Mucosa of descending colon (tissue), 3 donors: ENCODE measurements at places on chromosomes 5 and 9. TPM values are rescaled to one million over a fixed set of nuclear protein-coding genes. Genes with fewer than 3 reads are reported as not detected.

TSTD2 gene
- 18.8 TPM for total RNA-seq

PITX1 gene
- 10.7 TPM for total RNA-seq

ZNF484 gene
- total RNA-seq, result 7.5 TPM

MEF2C gene
- total RNA-seq, result 19.3 TPM

ELL2 gene
- total RNA-seq, result 31.7 TPM

ARL14EPL gene
- total RNA-seq, result not detected

SLC36A3 gene
- not detected for total RNA-seq

GRXCR2 gene
- not detected for total RNA-seq

DIPK1B gene
- total RNA-seq, result 1.0 TPM

IL9 gene
- total RNA-seq, result not detected

REEP5 gene
- 75.7 TPM for total RNA-seq

PRUNE2 gene
- 62.4 TPM for total RNA-seq

NUTM2G gene
- total RNA-seq, result not detected

TAF1L gene
- not detected for total RNA-seq

TBC1D9B gene
- total RNA-seq, result 115 TPM

CCDC171 gene
- 3.6 TPM for total RNA-seq

ZBTB5 gene
- 11.9 TPM for total RNA-seq

IL13 gene
- not detected for total RNA-seq

GDF9 gene
- total RNA-seq, result 0.36 TPM

CCL27 gene
- not detected for total RNA-seq

ENC1 gene
- total RNA-seq, result 18.9 TPM

LCN10 gene
- total RNA-seq, result 0.12 TPM

KCNV2 gene
- not detected for total RNA-seq

MYMK gene
- total RNA-seq, result not detected

C5orf58 gene
- not detected for total RNA-seq

FBP1 gene
- total RNA-seq, result 48.6 TPM

KIAA1191 gene
- 104 TPM for total RNA-seq

PLCXD3 gene
- total RNA-seq, result 1.2 TPM

LECT2 gene
- not detected for total RNA-seq

RGS7BP gene
- total RNA-seq, result 0.38 TPM

ACOT12 gene
- total RNA-seq, result not detected

FCN1 gene
- total RNA-seq, result 6.0 TPM

ABO gene
- total RNA-seq, result 102 TPM

CHD1 gene
- 53.0 TPM for total RNA-seq

SPINK6 gene
- total RNA-seq, result 3.0 TPM

FYB1 gene
- total RNA-seq, result 13.1 TPM

RGMB gene
- total RNA-seq, result 60.7 TPM

RMI1 gene
- total RNA-seq, result 15.6 TPM
